Progenitor cell of endocrine pancreas (in vitro differentiated cells): ENCODE measurements at places on chromosomes 12 and 14.

DNA sequence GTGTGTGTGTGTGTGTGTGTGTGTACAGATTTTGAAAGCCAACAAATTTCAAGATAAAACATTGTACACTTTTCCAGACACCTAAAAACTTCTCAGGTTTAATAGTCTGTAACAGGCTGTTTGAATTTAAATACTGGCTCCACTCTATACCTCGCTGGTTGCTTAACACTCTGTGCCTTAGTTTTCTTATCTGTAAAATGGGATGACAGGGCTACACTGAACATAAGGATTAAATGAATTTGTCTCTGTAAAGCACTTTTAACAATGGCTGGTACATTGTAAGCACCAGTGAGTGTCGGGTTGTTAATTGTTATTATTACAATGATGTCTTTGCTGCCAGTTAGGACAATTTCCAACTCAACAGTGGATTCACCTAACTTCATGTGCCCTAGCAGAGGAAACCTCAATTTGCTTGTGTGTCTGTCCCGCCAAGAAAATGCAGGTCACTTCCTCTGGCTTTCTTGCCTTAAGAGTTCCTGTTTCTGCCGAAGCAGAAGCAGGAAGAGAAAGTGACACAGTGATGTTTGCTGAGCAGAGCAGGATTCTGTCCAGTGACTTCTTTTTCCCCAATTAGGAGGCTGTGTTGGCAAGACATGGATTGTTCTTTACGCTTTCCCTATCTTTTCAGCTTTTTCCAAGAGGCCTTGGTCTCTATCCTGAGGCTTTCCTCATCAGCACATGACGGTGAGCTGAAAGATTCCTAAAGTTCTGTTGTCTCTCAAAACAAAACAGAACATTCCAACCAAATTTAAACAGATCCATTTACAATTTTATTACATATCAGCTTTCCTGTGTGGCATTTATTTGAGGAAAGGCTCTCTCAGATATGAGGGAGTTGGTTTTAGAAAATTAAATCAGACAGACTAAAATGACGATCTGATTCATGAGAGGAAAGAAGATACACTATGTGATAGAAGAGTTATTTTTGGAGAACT is 154.1 kb upstream of the ATP2B1 start:
- no peak for DNase-seq

- no peak for DNase-seq
These were observed 13.8 kb upstream of the TMTC2 start for GRCh38 chr12:82672811-82673495.

- no peak for DNase-seq
These were observed 559.9 kb downstream of the TRHDE start for GRCh38 chr12:72832024-72832423.

DNA sequence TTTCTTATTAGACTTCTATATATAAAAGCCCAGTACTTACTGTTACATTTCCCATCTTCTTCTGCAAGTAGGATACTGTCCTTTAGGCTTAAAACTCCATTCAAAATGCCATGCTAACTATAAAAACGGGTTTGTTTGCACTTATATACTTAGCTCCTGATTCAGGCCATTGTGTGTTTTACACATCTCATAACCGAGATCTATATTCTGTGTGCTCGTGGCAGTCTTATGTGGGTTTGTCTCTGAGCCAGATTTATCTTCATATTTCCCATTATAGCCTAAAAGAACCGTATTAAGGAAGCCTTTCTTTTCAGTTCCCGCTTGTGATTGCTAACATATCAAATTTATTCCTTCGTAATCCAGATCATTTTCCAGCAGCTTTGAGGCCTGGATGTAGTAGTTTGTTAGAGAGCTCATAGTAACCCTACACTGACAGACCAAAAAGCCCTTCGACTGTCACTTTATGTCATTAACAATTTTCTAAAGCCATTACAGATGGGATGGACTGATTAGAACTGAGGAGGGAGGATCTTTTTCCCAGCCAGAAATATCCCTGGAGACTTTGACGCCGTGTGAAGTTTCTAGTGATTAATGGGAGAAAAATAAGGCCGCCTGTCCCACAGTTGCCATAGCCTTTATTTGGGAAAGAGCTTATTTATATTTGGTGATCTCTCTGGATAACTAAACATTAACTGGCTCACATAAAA is 508.5 kb downstream of the FOXG1 start:
- no peak for DNase-seq

- DNase-seq, result no peak
These were observed 67.9 kb upstream of the NR2C1 start for GRCh38 chr12:95141310-95141709.

DNA sequence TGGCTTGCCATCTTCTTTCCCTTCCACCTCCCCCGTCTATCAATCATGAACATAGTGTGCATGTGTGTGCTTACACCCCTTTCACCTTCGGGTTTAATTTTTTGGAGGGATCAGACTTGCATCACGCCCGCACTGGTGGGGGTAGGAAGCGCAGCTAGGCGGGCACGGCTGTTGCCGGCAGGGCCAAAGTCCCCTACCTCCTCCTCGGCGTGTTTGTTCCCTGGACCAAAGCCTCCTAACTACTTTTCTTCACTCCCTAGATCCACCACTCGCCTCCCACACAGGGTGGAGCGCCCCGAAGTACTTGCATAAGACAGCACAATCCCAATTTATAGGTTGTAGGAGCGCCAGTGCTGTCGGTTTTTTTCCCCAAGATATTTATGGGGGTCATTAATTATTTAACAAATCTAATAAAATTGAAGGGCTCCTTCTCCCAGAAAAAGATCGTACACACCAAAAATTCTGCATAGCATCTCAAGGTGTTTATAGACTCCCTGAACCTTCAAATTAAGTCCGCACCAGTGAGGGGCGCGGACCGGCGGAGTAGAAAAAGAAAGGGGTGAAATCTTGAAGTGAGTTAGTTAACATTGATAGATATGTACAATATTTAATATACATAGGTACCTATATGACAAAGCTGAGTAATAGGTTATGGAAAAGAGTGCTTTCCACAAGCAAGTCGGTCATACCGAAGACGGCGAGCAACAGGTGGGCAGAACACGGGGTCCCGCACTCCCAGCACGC is 717 bp downstream of the PKP2 start:
- peak; percentile 34 for DNase-seq

DNA sequence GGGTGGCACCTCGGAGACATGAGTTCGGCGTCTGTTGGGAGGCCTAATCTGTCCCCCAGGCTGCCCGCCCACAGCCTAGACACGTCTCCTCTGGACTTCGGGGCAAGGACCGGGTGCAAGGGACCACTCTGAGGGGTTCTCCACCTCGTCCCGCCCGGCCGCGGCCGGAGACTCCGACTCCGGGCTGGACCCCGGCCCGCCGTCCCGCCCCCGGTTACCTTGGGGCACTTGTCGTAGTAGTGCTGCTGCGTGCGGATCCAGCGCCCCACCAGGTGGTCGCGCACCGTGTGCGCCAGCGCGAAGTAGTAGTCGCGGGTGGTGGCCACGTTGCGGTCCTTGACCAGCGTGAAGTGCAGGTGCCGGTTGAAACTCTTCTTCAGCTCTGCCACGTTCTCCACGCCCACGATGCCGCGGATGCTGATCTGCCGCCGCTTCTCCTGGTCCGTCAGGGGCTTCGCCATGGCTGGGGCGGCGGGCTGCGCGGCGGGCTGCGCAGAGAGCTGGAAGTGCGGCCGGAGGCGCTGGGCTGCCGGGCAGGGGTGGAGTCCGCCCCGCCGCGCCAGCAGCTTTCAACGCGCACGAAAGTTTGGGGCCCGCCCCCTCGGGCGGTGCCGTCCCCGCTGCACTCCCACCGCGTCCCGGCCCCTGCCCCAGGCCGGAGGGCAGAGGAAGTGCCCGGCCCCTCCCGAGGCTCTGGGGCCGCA is at the start of gene PYGL:
TSS of gene PYGL (minus strand) at position 541 of the 704 bp plus-strand sequence. CDS start at position 461, 80 bp downstream.
- peak; percentile 44 for DNase-seq

DNA sequence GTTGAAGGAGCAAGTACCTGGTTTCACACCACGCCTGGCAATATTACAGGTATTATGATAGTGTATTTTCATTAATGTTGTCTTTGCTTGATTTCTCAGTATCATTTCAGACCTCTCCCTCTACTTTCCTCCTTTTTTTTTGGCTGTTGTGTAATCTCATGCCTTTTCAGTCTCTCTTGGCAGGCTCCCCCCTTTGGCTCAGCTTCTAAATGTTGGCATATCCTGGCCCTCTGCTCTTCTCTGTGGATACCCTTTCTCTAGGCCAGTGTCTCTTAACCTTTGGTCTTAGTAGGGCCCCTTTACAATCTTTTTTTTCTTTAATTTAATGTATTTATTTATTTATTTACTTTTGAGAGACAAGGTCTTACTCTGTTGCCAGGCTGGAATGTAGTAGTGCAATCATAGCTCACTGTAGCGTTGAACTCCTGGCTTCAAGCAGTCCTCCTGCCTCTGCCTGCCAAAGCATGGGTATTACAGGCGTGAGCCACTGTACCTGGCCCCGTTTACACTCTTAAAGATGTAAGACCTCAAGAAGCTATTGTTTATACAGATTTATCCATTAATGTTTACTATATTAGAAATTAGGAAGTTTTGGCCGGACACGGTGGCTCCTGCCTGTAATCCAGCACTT is 12.8 kb downstream of the MTHFD1 start:
- no peak for DNase-seq

DNA sequence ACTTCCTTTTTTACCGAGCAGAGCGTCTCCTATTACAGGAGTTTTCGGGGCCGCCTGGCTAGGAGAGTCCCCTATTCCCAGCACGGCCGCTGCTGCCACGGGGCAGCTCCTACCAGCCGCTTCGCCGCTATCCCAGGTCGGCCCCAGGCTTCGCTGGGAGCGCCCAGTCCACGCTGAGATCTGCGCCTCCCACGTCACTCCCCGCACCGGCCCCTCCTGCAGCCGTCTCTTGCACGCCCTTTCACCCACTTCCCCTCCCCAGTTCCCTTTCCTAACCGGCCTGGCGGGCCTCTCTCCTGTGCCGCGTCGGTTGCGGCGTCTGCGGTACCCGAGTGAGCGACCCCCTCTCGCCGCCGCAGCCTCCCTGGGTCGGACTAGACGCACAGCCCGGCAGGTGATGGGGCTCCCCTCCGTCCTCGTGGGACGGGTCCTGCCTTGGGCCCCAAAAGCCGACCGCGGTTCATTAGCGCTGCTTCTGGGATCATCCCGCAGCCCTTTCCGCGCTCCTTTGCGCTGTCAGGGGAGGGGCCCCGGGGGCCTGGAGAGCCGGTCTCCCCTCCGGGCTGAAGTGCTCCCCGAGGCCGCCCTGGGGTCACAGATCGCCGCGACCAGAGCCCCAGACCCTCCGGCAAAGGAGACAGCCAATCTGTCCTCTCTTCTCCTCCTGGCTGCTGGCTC is 1318.4 kb downstream of the TMEM121 start:
- DNase-seq, result no peak

DNA sequence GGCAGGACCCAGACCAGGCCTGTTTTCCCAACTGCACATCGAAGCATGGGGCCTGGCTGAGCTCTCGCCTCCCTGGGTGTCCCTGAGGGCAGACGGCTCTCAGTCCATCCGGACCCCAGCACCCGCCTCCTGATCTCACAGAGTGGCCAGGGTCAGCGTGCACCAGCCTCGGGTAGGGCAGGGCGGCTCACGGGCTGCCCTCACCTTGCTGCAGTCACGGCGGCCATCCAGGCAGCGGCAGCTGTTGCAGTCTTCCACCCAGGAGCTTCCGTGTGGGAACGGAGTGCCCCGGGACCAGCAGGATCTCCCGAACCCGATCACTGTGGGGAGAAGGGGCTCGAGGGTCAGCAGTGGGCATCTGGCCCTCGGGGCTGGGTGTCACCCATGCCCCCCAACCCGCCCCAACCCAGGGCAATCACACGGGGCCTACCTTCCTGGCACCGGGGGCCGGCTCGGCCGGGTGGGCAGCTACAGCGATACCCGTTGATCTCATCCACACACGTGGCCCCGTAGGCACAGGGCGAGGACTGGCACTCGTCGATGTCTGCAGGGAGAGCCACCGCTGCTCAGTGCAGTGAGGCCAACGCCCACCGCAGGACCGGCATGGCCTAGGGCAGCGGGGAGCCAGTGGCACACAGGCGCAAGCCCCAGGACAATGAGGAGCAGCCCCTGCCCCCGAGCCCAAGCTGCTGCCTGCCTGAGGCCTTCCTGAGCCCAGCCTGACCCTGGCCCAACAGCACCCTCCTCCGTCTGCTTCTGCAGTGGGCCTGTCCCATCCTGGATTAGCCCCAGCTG is 22.2 kb downstream of the JAG2 start:
- no peak for DNase-seq
